RPMI7951 (cell line): ENCODE measurements at places on chromosomes 4 and X.

- DNase-seq, result no peak
These were observed 185.5 kb downstream of the CEP135 start for GRCh38 chr4:56134266-56134665.

DNA sequence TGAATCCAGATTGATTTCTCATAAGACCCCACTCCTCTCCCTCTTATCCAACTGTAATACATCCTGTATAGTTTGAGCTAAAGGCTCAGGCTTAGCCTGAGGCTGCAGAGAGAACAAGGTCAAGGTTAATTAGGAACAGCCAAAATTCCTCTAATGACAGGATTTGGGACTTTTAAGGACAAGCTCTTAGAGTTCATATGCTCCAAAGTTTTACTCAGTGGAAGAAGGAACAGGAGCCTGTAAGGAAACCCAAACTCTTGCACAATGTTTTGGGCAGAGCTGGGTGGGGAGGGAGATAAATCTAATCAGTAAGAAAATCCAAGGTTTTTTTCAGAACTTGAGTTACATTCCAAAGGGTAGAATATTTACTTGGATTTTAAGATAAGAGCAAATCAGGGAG, 238.8 kb downstream of the QDPR start:
- DNase-seq, result peak; percentile 42

DNA sequence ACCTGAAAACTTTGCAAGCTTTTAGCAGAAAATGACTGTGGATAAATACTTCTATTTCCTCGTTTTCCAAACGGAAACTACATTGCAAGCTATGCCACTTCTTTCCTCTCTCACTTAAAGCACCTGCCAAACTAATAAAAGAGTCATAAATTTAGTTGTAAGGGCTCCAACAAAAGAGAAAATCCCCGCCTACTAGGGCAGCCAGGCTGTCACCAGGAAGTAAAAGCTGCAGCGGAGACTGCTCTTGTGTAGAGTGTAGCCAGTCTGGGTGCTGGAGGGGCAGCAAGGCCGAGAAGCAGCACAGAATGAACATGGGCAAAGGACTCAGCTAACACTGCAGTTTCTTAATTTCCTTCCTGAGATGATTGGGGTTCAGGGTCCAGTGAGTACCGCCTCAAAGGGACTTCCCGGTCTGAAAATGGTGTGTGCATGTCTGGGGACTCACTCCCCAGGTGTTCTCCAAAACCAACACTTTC, 89.3 kb upstream of the MAML3 start:
- no peak for DNase-seq

GRCh38 chrX:110145854-110146253, 142.9 kb downstream of the TMEM164 start:
- peak; percentile 27 for DNase-seq

DNA sequence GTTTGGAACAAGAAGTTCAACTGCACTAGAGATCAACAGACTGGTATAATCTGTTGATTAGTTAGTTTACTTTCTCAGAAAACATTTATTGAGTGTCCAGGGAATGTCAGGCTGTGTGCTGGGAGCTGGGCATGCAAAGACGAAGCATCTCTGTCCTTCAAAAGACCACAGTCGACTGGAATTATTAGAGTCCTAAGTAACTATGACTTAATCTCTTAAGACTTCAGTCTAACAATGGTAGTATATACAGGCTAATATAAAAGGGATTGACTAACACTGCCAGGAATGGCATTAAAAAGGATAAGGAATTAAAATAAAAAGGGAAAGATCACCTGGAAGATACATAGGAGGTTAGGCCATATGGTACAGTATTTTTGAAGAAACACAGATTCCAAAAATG, 128.7 kb downstream of the WDFY3 start:
- no peak for DNase-seq

DNA sequence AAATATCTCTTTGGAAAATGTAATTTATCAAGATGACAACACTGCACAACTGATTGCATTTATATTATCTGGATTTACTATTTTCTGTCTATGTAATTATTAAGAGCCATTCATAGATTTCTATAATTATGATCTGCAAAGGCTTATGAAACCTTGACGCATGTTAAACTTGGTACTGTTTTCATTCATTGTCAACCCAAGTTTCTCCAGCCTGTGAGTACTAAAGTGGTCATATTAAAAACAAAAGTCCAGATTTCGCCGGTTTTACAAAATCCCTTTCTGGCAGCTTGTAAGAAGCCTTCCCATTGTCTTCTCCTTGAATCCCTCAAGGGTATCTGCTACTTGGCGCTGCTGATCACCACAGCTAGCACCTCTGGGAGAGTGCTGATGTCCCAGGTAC, 19.7 kb upstream of the GRPR start:
- DNase-seq, result no peak

- no peak for DNase-seq
These were observed 23.1 kb upstream of the TLR7 start for GRCh38 chrX:12843668-12844279.

DNA sequence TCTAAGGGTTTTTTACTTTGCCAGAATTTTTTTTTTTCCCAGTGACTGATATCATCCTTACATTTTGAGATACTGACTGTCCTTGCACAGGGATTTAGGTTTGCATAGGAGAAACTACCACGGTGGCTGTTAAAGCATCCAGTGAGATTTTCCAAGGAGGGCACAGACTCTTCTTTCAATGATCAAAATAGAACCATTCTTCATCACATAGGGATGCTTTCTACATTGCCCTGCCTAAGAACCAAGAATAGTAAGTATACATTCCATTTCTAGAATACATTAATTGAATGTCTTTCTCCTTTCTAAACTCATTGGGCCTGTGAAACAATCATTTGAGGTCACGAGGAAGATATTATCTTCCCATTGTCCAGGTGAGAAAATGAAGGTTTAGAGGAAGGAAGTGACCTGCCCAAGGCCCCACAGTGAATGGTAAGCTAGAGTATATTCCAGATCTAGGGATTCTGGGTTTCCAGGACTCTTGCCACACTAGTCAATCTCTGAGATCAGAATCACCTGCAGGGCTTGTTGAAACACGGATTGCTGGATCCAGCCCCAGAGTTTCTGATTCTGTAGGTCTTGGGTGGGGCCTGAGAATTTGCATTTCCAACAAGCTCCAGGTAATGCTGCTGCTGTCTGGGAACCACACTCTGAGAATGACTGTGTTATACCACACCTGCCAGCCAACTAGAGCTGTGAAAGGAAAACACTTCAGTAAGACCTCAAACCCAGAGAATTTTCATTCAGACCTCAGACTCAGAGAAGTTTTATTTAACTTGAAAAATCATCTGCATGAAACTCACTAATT, 17.7 kb upstream of the TMEM154 start:
- DNase-seq, result no peak

- peak; percentile 53 for DNase-seq
These were observed 14.0 kb upstream of the ZCCHC18 start for GRCh38 chrX:104098151-104098808.

GRCh38 chrX:19889582-19890342, 2.4 kb upstream of the SH3KBP1 start:
- peak; percentile 85 for DNase-seq

DNA sequence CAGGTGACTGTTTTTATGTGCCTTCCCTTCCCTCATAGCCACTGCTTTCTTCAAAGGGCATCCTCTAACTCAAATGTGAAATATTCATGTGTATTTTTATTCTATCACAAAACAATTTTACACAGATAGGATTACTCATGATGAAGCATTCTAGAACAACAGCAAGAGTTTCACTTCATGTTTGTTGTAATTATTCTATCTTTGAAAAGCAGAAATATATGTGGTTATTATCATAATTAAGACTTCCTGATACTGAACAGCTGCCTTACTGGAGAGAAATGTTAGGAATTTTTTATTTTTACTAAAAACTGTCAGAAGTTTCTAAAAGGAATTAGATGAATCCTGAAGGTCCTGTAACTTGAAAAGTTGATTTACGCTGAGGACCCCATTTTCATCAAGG, 229.1 kb downstream of the PALLD start:
- no peak for DNase-seq

- DNase-seq, result no peak
These were observed 241.9 kb downstream of the SLC39A8 start for GRCh38 chr4:102103368-102103767.

GRCh38 chr4:41120297-41121217, 93.8 kb downstream of the APBB2 start:
- peak; percentile 63 for DNase-seq

- DNase-seq, result no peak
These were observed 240.3 kb upstream of the NDST3 start for GRCh38 chr4:117793845-117794480.

- no peak for DNase-seq
These were observed 41.8 kb downstream of the NPY5R start for GRCh38 chr4:163385466-163385865.

GRCh38 chr4:128354205-128354821, 66.7 kb upstream of the PGRMC2 start:
- peak; percentile 87 for DNase-seq

- no peak for DNase-seq
These were observed 34.7 kb upstream of the PDE5A start for GRCh38 chr4:119663160-119663788.

- DNase-seq, result peak; percentile 94
These were observed 224.0 kb downstream of the APBB2 start for GRCh38 chr4:40990236-40990898.

- no peak for DNase-seq
These were observed 145.1 kb downstream of the INPP4B start for GRCh38 chr4:142701017-142701416.

- peak; percentile 57 for DNase-seq
These were observed 15.7 kb downstream of the ARMCX6 start for GRCh38 chrX:101602077-101602476.

DNA sequence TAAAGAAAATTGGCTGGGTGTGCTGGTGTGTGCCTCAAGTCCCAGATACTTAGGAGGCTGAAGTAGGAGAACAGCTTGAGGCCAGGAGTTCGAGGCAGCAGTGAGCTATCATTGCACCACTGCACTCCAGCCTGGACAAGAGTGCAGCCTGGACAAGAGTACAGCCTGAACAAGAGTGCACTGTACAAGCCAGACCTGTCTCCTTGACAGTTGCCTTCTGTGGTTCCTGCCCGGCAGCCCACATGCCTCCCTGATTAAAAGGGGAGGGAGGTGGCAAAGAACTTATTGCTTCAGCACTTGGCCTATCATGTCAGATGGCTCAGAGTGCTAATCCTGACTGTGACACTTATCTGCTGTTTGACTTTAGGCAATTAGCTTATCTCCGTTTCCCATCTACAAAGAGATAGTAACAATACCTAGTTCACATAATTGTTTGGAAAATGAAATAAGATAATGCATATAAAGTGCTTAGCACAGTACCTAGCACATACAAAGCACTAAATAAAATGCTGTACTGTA, 249.1 kb downstream of the DCLK2 start:
- DNase-seq, result no peak

DNA sequence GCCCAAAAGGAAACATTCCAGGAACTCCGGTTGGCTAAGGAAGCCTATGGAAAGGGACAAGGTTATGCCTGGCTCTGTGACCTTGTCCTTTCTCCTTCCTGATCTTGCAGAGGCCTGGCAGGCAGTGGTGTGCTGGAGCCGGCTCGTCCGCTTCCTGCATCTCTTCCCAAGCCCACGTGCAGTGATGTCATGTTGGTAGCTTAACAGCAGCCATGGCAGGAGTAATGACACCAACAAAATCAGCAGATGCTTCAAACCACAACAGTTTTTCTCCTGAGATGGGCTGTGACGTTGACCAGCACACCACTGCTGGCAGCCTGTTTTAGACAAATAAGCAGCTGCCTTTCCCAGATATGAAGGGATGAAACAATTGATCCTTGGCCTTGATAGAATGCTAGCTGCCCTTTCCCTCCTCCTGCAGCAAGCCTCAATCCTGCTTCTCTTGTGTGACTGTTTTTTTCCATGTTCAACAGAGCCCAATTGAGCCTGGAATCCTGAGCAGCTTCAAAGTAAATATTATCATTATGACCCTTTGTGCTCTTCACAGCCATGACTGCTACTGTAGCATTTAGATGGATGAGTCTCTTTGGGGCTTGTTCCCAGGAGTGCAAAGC, 23.4 kb downstream of the SEPTIN6 start:
- no peak for DNase-seq

GRCh38 chr4:93775551-93775950, 53.0 kb upstream of the ATOH1 start:
- no peak for DNase-seq

- no peak for DNase-seq
These were observed 12.0 kb downstream of the P2RY10 start for GRCh38 chrX:78957049-78957767.

DNA sequence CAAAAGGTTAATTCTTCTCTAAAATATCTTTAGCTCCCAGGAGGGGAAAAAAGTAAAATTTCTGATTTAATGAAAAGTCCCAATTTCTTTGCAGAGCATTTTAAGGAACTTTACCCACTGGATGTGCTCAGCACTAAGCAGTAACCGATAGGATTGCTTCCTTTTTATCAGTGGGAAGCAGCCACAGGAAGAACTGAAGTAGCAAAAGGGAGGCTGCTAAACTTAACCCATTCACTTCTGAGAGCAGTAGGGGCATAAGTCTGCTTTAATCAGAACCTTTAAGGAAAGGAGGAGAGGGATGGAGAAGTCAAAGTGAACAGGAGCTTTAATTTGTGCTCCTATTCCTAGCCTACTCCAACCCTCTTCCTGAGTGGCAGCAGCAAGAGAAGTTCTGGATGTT, at the start of gene F8:
Gene F8 (minus strand): TSS at position 139 of the 400 bp plus-strand sequence. CDS start 171 bp downstream, outside the sequence.
- no peak for DNase-seq

DNA sequence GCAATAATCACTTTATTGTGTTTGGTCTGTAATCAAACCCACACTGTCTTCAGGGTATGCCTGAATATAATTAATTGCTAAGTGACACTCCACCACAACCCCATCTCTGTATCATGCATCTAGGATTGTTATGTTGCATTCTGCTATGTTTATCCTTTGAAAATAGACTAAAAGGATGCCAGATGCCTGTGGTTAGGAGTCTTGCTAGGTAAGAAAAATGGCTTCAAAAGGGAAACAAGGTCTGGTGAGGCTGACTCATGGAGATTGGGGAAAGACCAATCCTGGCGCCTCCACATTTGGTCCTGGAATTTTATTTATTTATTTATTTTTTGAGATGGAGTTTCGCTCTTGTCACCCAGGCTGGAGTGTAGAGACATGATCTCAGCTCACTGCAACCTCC, 360.5 kb upstream of the SLC7A11 start:
- peak; percentile 1 for DNase-seq

GRCh38 chr4:183397741-183398297, 46.6 kb upstream of the CDKN2AIP start:
- DNase-seq, result no peak

DNA sequence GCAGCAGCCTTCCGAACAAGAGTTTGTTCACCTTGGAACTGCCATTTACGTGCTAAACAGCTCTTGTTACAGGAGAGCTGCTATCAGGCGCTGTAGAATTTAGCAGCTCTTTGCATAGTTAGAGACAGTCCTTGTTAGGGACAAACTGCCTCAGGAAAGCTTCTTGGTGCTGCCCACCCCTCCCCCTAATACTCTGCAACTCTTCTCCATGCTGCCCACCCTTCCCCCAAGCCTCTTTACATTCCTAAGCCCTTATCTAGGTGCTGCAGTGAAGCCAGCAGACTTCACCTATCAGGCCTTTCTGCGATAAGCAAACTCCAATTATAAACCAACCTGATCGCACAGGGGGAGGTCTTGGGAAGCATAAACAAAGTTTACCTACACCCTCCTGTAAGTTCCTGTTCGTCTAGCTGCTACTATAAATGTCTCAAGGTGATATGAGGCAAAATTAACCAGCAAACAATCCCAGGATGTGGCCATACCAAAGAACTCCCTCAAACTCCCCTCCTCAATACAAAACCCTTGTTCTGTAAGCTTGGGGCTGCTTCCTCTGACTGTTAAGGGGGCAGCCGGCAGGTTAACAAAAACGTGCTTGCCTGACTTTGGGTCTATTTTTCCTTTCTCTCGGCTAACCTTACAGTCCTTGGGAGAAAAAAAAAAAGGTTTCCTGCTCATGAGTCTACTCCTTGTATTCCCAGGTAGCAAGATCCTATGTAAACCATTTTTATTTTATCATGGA, 74.0 kb upstream of the GC start:
- no peak for DNase-seq

- DNase-seq, result peak; percentile 15
These were observed 9.6 kb upstream of the UVSSA start for GRCh38 chr4:1337376-1337831.
